ENCODE measurements at places on chromosomes 5 and 9. TPM values are rescaled to one million over a fixed set of nuclear protein-coding genes. Genes with fewer than 3 reads are reported as not detected.

ADAMTS13 gene
- polyA plus RNA-seq = 11.2 TPM

S100Z gene
- polyA plus RNA-seq = 1.3 TPM

RGS7BP gene
- polyA plus RNA-seq = not detected

CMBL gene
- 3.9 TPM for polyA plus RNA-seq

BRINP1 gene
- 4.5 TPM for polyA plus RNA-seq

TIGD6 gene
- polyA plus RNA-seq = 11.4 TPM

C9orf72 gene
- polyA plus RNA-seq = 13.1 TPM

ARHGEF39 gene
- polyA plus RNA-seq = 5.6 TPM

FOXI1 gene
- not detected for polyA plus RNA-seq

LVRN gene
- 0.25 TPM for polyA plus RNA-seq

OTULINL gene
- polyA plus RNA-seq = 0.95 TPM

FREM1 gene
- polyA plus RNA-seq = 13.1 TPM

TMEM232 gene
- polyA plus RNA-seq = 5.0 TPM

ERMP1 gene
- polyA plus RNA-seq = 36.0 TPM

PLGRKT gene
- polyA plus RNA-seq = 35.4 TPM

MARCOL gene
- not detected for polyA plus RNA-seq

BNC2 gene
- 1.5 TPM for polyA plus RNA-seq

FAM78A gene
- 29.5 TPM for polyA plus RNA-seq

GZMA gene
- polyA plus RNA-seq = not detected
